Upper lobe of right lung (tissue), 1 donor: ENCODE measurements at places on chromosomes 2 and 18. TPM values are rescaled to one million over a fixed set of nuclear protein-coding genes. Genes with fewer than 3 reads are reported as not detected.

GRCh38 chr2:239186516-239187357, 214.1 kb downstream of the HDAC4 start:
- H3K27ac ChIP-seq, result no peak overlapping the region
- H3K4me1 ChIP-seq, result no peaks in the 10 kb centered on the region
- peaks cover 39% of the 10 kb centered on the region for H3K36me3 ChIP-seq

GRCh38 chr2:189204322-189204941, 24.9 kb upstream of the COL5A2 start:
- no peak overlapping the region for H3K4me3 ChIP-seq
- H3K27me3 ChIP-seq, result no peaks in the 10 kb centered on the region
- H3K36me3 ChIP-seq, result no peaks in the 10 kb centered on the region
- DNase-seq, result no peak
- H3K4me1 ChIP-seq, result no peaks in the 10 kb centered on the region

GRCh38 chr2:105183555-105184323, 57.8 kb upstream of the GPR45 start:
- H3K4me1 ChIP-seq, result no peaks in the 10 kb centered on the region
- no peaks in the 10 kb centered on the region for H3K36me3 ChIP-seq
- DNase-seq, result no peak
- no peaks in the 10 kb centered on the region for H3K27me3 ChIP-seq

DNA sequence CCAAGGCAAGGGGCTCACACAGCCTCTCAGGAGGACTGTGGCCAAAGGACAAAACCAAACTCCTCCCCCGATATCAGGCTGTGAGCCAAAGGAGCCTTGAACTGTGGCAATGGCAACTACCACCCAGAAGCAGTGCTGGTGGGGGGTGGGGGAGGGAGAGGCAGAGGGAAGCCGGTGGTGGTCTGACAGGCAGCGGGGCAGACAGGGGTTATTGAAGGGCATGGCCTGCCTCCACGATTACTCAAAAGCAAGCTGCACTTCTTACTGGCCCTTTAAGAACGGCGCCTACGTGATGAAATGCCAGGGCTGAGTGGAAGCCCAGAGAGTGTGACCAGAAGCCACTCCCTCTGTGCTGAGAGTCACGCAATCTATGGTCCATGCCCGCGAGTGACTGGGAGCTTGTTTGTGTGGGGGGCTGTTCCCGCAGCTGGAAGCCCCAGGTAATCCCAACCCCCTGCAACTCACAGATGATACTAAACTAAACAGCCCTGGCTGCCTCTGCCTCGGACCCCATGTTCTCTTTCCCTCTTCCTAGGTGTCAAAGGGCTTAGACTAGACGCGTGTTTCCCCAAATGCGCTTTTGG, 128.2 kb upstream of the CXCR4 start:
- no peaks in the 10 kb centered on the region for H3K36me3 ChIP-seq
- peak; percentile 79 for DNase-seq
- H3K27me3 ChIP-seq, result no peaks in the 10 kb centered on the region
- no peak overlapping the region for H3K4me3 ChIP-seq

The ERBB4 gene
- total RNA-seq, result 22.6 TPM

GRCh38 chr2:67561457-67561965, 164.4 kb downstream of the ETAA1 start:
- no peaks in the 10 kb centered on the region for H3K4me1 ChIP-seq
- DNase-seq, result no peak
- H3K4me3 ChIP-seq, result no peak overlapping the region
- H3K27me3 ChIP-seq, result no peaks in the 10 kb centered on the region
- no peak overlapping the region for H3K27ac ChIP-seq
